ENCODE measurements at places on chromosomes 11 and 22. TPM values are rescaled to one million over a fixed set of nuclear protein-coding genes. Genes with fewer than 3 reads are reported as not detected.

DNA sequence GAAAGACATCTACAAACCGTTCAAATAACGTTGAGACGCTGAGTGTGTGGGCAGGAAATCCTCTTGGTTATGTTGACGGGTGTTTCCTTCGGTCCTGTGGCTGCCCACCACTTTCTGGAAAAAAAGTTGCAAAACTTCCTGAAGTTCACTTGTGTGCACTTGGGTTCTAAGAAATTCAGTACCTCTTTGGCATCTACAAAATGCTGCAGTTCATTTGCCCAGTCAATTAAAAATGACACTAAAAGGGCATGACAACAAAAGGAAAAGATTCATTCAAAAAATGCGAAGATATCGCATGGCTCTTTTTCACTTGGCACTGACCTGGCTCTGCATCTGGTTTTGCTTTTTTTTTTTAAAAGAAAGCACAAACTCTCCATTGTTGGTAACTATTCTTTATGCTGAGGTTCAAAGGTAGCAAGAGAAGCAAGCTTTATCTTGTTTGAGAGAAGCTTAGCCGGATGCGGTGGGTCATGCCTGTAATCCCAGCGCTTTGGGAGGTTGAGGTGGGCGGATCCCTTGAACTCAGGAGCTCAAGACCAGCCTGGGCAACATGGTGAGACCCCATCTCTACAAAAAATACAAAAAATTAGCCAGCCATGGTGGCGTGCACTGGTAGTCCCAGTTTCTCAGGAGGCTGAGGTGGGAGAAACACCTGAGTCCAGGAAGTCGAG, 10.6 kb upstream of the XBP1 start:
- peaks cover 51% of the 10 kb centered on the region for H3K4me1 ChIP-seq
- H3K4me3 ChIP-seq: peak overlapping the region; percentile 72
- H3K36me3 ChIP-seq: peaks cover 3% of the 10 kb centered on the region

RAPSN gene
- 1.4 TPM for total RNA-seq

TYR gene
- total RNA-seq: not detected

GRCh38 chr11:2133241-2134021, 5.8 kb downstream of the IGF2 start:
- no peaks in the 10 kb centered on the region for H3K36me3 ChIP-seq
- DNase-seq: no peak
- H3K4me3 ChIP-seq: no peak overlapping the region
- H3K27ac ChIP-seq: no peak overlapping the region
- no peaks in the 10 kb centered on the region for H3K27me3 ChIP-seq
- peaks cover 13% of the 10 kb centered on the region for H3K4me1 ChIP-seq

All from T-cell (primary cell).